ENCODE measurements at places on chromosomes 3 and 15. TPM values are rescaled to one million over a fixed set of nuclear protein-coding genes. Genes with fewer than 3 reads are reported as not detected.

HHLA2 gene
- polyA plus RNA-seq: not detected

GRCh38 chr3:23996095-23996524 lies 51.0 kb downstream of the NR1D2 start:
- no peaks in the 10 kb centered on the region for H3K36me3 ChIP-seq
- no peak for DNase-seq
- no peaks in the 10 kb centered on the region for H3K4me1 ChIP-seq
- H3K27ac ChIP-seq: no peak overlapping the region
- no peaks in the 10 kb centered on the region for H3K27me3 ChIP-seq
- H3K4me3 ChIP-seq: no peak overlapping the region

CCR9 gene
- polyA plus RNA-seq: not detected

GUCA1C gene
- not detected for polyA plus RNA-seq

DNA sequence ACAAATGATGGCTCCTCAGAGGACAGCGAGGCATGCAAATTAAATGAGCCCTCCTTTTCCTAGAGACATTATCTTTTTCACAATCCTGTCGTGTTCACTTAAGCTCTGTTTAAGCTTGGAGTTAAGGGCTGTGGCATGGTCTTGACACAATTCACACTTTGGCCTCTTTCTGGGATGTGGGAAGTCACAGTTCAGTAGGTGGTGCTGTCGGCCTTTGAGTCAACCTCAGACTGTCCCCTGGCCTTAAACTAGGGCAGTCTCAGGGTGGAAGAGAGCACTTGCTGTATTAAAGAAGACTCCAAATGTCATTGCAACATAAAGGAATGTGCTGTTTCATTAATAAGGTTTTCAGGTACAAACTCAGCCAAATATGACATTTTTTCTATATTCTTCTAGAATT lies 351.0 kb downstream of the MCTP2 start:
- no peaks in the 10 kb centered on the region for H3K36me3 ChIP-seq
- no peak overlapping the region for H3K27ac ChIP-seq

GRCh38 chr3:10470120-10471053 lies 35.0 kb downstream of the ATP2B2 start:
- H3K27me3 ChIP-seq: no peaks in the 10 kb centered on the region
- H3K27ac ChIP-seq: peak overlapping the region; percentile 19
- peaks cover 17% of the 10 kb centered on the region for H3K4me1 ChIP-seq
- H3K4me3 ChIP-seq: no peak overlapping the region

COLQ gene
- polyA plus RNA-seq: 0.27 TPM

GRCh38 chr15:87752250-87752951 lies 504.1 kb downstream of the NTRK3 start:
- no peaks in the 10 kb centered on the region for H3K36me3 ChIP-seq
- DNase-seq: no peak
- no peak overlapping the region for H3K4me3 ChIP-seq
- no peak overlapping the region for H3K27ac ChIP-seq

- H3K27ac ChIP-seq: no peak overlapping the region
- peaks cover 5% of the 10 kb centered on the region for H3K4me1 ChIP-seq
- H3K27me3 ChIP-seq: no peaks in the 10 kb centered on the region
- no peak for DNase-seq
Observed at GRCh38 chr3:28244491-28244890, 3.1 kb downstream of the CMC1 start.

PTH1R gene
- 27.4 TPM for polyA plus RNA-seq

DNA sequence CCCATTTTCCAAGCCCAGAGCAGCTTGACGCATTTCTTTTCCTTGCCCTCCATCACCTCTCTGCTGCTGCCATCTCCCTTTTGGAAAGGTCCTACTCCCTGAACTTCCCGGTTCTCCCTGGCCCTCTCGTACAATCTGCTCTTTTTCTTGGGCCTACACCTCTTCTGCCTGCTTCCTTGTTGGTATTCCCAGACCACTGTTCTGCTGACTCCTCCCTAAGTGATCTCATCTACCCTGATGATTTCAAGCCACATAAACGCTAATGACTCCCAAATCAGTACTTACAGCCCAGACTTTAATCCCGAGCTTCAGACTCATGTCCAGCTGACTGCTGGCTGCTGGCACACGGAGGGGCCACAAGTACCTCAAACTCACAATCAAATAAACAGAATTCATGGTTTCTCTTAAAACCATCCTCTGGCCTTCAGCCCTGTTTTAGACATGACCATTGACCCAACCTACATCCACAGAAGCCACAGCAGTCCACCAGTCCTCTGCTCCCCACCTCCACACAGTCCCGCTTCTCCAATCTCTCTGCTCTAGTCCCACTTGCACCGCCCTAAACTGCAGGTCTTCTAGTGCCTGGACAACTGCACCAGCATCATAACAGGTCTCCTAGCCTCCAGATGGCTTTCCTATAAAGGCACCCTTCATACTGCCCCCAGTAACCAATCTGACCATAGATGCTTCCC lies 57.6 kb downstream of the AAGAB start:
- H3K4me1 ChIP-seq: no peaks in the 10 kb centered on the region
- no peak for DNase-seq
- H3K27ac ChIP-seq: no peak overlapping the region
- no peak overlapping the region for H3K4me3 ChIP-seq

DNA sequence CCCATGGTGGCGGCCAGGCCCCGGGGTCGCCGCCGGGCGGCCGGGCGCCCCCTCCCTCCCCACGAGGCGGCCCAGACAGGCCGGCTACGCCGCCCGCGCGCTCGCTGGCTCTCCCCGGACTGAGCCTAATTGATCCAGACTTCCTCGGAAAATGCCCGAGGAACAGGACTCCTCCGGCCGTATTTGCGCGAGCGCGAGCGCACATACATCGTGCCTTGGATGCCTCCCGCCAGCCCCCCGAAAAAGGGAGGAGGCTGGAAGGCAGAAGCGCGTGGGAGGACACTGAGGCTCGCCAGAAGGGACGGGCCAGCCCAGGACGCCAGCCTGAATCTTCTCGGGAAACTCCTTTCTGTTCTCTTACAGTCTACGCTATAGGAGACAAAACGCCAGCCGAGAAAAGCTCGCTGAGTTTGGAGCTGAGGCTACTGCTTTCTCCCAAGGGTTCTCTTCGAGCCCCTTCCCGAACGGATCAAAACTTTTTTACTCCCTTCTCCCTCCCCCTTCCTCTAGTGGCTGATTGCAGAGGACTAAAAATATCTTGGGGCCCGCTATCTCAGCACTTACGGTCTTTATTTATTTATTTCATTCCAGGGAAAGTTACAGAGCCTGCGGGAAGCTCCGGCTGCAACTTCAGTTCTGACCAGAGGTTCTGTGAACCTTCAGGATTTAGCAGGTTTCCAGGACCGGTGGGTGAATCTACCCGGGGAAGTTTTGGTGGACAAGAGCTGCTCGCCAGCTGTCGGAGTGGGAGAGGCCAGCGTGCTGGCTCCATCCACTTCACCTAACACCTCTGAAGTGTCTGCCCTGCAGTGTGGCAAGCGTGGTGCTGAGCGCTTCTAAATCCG lies at the start of gene PDZRN3:
Gene PDZRN3, minus strand, starts transcription at position 121 of the 845 bp plus-strand sequence.
- peaks cover 22% of the 10 kb centered on the region for H3K4me1 ChIP-seq
- H3K27me3 ChIP-seq: peaks cover 3% of the 10 kb centered on the region
- H3K27ac ChIP-seq: peak within 1 kb of the TSS; percentile 23
- no peaks in the 10 kb centered on the region for H3K36me3 ChIP-seq
